ENCODE measurements at places on chromosomes 16 and 17.

- no peak for DNase-seq
These were observed 11.2 kb downstream of the COL1A1 start for GRCh38 chr17:50190293-50190602.

DNA sequence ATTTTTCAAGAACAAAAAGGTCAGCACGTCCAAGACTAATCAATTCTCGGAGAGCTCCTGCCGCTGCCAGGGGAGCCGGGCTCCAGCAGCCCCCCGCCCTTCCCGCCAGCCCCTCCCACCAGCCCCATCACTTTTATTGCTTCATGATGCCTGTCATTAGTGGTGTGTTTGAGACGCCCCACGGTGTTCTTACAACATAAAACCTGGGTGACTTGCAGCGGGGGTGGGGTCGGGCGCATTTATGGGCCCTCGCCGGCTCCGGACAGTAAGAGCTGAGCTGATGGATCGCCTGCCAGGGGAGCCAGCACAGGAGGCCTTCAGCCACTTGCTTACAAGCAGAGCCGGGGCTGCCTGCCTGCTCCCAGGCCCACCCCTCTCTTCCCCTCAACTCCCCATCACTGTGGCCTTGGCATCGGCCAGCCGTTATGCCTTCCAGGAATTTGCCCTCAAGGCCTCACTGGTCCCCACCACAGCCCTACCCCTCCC lies 82.9 kb upstream of the CBX4 start:
- no peak for DNase-seq

- DNase-seq: peak; percentile 97
These were observed at the start of gene MPDU1 for GRCh38 chr17:7583253-7584109. Gene MPDU1, plus strand, starts transcription at chr17:7583852. Its CDS starts 11 bp downstream, at chr17:7583863.

- no peak for DNase-seq
These were observed 26.1 kb downstream of the GPR142 start for GRCh38 chr17:74393346-74393942.

GRCh38 chr17:60392845-60393702 lies 1.1 kb upstream of the USP32 start:
- DNase-seq: peak; percentile 36

DNA sequence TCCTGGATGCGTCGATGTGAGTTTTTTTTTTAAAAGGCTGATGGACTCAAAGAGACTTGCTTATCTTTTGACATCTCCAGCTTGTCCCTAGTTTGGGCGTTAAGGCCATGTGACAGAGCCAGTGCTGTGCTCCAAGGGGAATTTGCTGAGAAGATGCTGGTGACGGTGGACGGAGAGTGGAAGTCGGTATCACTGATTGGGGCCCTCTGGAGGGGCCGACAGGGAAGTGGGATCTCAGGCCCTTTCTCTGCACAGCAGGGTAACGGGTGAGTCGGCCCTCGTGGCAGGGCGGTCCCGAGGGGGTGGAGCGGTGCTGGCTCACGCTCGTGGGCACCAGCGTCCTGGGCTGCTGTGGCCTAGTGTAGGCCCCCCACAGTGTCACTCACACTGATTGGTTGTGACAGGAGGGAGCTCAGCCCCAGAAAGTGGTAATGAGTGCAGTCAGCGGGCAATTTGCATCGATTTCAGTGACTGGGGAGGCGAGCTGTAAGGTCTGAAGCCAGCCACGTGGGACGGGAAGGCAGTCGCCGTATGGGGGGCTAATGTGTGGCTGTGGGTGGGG lies 91.3 kb downstream of the TBC1D16 start:
- DNase-seq: no peak

DNA sequence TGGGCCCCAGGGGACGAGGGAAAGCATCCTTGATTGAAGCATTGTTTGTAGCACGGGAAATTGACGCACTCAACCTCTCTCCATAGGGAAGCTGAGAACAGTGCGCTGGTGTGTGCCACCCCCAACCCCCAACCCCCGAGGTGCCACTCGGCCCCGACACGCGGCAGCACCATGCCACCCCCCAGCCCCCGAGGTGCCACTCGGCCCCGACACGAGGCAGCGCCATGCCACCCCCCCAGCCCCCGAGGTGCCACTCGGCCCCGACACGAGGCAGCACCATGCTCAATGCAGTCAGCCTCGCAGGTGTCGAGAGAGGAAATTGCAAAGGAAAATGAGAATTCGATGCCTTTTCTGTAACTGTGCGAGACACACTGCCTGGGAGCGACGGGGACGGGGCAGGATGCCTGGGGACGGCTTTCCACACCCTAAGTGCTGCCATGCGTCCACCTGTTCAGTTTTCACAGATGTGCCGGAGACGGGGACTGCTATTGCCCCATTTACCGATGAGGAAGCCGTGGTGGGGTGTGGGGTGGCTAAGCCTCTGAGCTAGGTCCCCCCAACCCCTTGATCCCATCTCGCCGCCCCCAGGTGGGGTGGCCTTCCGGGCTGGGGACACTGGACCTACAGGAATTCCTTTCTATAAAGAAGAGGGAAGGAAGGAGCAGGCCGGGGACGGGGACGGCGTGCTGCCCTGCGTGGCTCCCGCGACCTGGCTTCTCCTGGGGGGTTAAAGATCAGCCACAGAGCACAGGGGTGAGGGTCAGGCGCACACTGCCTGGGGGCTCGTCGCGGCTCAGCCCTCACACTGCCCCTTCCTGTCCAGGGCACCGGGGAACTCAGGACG lies 9.8 kb downstream of the CBFA2T3 start:
- no peak for DNase-seq

DNA sequence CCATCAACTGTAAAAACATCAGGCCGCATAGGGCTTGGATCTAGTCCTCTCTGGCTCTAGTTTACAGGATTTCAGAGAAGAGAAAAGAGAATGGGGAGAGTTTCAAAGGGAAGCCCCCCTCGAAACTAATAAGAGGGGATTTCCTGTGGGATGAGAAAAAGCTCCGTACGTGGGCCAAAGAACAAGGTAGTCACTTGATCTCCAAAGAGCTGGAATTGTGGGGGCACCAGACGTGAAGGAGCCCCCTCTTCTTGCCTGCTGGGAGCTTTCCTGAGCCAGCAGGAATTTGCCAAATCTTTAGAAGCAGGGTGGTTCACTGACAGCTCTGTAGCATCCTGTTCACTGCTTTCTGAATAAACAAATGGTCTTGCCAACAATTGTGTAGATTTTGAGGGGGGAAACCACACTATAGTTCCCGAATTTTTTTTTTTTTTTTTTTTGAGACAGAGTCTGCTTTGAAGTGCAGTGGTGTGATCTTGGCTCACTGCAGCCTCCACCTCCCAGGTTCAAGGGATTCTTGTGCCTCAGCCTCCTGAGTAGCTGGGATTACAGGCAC lies 7.0 kb upstream of the TMIGD1 start:
- no peak for DNase-seq

- DNase-seq: no peak
These were observed 74.1 kb downstream of the SNX11 start for GRCh38 chr17:48181653-48182052.

DNA sequence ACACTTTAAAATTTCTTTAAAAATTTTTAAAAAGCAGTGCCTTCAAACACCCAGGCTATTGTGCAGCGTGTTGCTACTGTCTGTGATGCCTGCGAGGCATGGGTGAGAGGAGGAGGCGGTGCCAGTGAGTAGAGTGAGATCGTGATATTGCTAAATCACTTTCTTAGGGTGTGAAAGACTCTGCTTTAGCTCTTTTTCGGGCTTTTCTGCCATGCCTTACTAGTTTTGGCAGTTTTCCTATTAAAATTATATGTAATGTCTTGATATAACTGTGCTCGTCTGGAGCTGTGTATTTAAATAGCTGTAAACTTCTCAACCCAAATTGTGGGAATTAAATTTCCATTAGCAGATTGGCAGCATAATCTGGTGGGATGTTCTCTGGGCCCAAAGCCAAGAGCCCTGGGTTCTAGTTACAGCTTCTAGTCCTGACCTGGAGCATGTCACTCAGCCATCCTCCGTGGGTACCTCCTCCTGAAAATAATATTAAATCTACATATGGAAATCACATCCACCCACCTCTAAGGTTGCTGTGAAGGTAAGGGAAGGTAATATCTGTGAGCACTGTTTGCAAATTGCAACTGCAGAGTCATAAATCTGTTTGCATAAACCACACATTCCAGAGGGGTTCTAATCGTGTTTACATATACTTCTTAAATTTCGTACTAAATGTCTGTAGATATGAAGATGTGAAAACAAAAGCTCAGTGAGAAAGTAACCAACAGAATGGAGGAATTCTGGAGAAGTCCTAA lies 264.3 kb upstream of the CACNG5 start:
- no peak for DNase-seq

DNA sequence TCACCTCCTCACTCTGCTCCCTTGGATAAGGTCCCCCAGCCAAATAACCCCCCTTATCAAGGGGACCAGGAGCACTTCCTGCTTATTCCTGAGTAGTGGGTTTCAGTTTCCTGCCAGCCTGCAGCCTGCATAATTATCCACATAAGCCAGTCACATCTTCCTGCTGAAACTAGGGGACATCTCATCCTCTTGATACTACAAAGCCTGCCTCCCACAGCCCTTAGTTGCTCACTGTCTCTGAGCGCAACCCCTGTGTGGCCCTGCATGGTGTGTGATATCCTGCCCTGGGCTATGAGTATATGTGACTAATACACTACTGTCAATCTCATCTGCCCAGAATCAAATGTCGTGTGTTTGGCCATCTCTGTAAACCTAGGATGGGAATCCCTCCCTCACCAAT lies 8.0 kb upstream of the XYLT2 start:
- no peak for DNase-seq
